GM12864 (cell line): ENCODE measurements at places on chromosomes 5 and 9.

GRCh38 chr5:107223066-107223465 lies 447.7 kb downstream of the EFNA5 start:
- no peak for DNase-seq

DNA sequence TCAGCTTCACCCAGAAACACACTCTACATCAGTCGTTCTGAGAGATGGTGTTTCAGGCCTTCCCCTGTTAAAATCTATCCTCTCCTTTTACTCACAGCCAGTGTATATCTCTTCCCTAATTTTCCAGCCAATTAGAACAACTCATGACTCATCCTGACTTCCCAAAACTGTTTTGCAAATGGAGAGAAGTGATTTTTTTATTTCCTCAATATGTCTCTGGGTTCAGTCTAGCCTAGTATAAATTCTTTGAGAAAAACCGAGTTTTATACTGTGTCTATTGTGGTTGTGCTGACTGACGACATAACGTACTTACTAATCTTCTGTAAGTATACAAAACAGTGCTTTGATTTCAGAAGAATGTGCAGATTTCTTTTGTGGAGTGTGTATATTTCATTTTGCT lies 28.4 kb upstream of the CAST start:
- DNase-seq, result no peak

DNA sequence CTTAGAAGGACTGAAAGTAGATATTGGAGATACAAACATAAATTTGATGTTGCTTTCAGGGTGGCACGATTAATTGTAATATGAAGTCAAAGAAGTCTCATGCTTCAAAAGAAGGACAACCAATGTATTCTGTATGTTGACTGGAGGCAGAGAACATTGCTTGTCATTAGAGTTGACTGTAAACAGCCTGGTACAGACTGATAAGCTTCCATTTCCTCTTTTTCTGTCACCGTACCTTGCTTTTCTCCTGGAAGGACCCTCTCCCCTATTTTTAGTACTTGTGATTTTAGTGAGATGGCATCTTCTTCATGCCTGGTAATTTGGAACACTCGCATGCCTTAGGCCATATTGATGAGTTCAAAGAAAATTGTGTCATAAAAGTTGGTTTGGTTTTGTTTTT lies 809.4 kb downstream of the PRELID2 start:
- no peak for DNase-seq

DNA sequence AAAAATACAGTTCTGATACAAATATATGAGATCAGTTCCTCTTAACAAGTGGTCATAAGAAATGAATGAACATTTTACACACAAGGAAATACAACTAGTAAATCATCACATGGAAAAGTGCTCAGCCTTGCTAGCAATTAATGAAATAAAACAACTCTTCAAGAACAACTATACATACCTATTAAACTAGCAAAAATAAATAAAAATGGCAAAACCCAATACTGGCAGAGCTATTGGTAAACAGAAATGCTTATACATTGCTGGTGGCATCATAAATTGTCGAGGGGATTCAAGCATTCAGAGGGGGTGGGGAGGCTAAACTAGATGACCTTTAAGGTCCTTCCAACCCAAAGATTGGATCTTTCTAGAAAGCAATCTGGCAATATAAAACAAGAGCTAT lies 5.9 kb upstream of the FRRS1L start:
- DNase-seq, result no peak

- DNase-seq, result no peak
These were observed 18.1 kb upstream of the PDCL start for GRCh38 chr9:122846371-122846940.

GRCh38 chr5:129398026-129398678 lies 61.9 kb upstream of the ADAMTS19 start:
- no peak for DNase-seq

GRCh38 chr9:125204477-125204876 lies 4.1 kb downstream of the RABEPK start:
- no peak for DNase-seq

DNA sequence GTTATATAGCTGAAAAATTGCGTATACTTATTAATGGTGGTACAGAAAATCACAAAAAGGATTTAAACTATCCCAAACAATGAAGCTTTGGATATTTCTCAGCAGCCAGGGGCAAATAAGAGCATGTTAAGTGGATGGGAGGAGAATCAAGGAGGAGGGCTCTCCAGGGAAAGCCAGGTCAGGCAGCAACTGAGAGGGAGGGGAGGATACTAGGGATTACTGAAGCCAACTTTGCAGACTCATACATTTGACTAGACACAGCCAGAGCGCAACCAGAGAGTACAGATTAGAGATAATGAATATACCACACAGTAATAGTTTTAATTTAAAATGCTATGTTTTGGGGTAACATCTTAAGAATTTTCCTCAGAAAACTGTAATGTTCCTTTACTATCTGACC lies 360.2 kb downstream of the HCN1 start:
- DNase-seq, result no peak

DNA sequence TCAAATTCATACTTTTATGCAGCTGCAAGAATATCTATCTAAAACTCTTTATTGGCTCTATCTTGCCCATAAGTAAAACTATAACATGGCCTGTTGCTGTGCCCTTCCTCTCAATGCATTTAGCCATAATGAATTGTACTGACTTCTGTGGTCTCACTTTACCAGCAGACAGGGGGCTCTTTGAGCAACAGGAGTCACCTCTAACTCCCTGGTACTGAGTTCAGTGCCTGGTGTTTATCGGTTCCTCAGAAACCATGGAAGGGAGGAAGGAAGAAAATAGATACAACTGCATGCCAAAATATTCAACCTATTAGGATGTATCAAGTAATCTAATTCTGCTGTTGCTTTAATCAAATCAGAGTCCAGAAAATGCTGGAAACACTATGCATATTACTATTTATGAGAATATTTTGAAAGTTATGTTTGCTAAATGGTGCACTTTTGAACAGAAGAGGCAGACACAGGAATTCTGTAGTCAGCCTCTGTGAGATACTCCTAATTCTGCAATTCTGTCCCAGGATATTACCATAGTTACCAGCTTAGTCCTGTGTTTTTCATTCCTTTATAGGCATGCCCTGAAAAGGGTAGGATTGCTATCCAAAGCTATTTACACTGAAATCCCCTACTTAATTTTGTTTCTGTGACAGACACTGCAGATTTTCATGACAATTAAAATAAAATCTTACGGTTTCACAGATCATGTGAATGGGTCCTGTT lies 89.8 kb downstream of the CD180 start:
- DNase-seq, result no peak

- DNase-seq, result no peak
These were observed 118.9 kb upstream of the ELL2 start for GRCh38 chr5:96080557-96080956.

GRCh38 chr9:124652203-124652602 lies 118.9 kb downstream of the NR6A1 start:
- no peak for DNase-seq

- DNase-seq, result no peak
These were observed 303.9 kb upstream of the DAP start for GRCh38 chr5:11064763-11065450.

GRCh38 chr9:72038408-72038807 lies 22.0 kb downstream of the C9orf57 start:
- DNase-seq, result no peak
